ENCODE measurements at places on chromosomes 4 and X. TPM values are rescaled to one million over a fixed set of nuclear protein-coding genes. Genes with fewer than 3 reads are reported as not detected.

Gene DCLK2
- 36.8 TPM for total RNA-seq

- H3K4me1 ChIP-seq = no peaks in the 10 kb centered on the region
- no peak overlapping the region for H3K27ac ChIP-seq
- H3K4me3 ChIP-seq = no peak overlapping the region
- H3K27me3 ChIP-seq = no peaks in the 10 kb centered on the region
Measured at GRCh38 chr4:127708985-127709384, 21.2 kb upstream of the SLC25A31 start.

DNA sequence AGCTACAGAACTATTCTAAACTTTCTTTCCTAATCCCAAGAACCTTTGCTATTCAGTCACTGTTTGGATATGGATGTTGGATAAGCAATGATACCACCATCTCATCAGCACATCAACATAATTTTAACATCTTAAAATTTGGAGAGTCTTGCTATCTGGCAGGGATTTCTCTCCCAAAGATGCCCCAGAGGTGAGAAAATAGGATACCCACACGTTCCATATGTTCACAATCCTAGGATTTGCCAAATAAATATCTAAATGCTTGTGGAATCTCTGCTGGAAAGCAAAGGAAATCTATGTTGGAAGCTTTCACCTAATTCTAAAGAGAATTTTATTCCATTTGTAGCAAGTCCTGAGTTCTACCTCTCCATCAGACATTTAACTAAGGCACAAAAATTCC, 24.4 kb downstream of the SOWAHB start:
- H3K27ac ChIP-seq = no peak overlapping the region
- H3K27me3 ChIP-seq = no peaks in the 10 kb centered on the region
- no peak overlapping the region for H3K4me3 ChIP-seq
- DNase-seq = no peak
- H3K36me3 ChIP-seq = no peaks in the 10 kb centered on the region
- peaks cover 3% of the 10 kb centered on the region for H3K4me1 ChIP-seq

GRCh38 chr4:110296892-110297291, 98.5 kb upstream of the ELOVL6 start:
- H3K27me3 ChIP-seq = no peaks in the 10 kb centered on the region
- H3K4me3 ChIP-seq = no peak overlapping the region
- no peak overlapping the region for H3K27ac ChIP-seq
- DNase-seq = no peak

Gene MTMR8
- total RNA-seq = 2.2 TPM
